ENCODE measurements at places on chromosomes 12 and 14.

- no peak for DNase-seq
Measured at GRCh38 chr12:20510811-20511210, 142.5 kb downstream of the PDE3A start.

GRCh38 chr14:95876761-95877538 lies at the start of gene TUNAR:
Gene TUNAR (plus strand): TSS chr14:95876832.
- DNase-seq, result no peak

GRCh38 chr14:71212683-71213107 lies 305.4 kb downstream of the PCNX1 start:
- DNase-seq, result no peak

GRCh38 chr12:86748894-86749293 lies 492.7 kb upstream of the MGAT4C start:
- no peak for DNase-seq

GRCh38 chr14:68634332-68634731 lies 158.5 kb downstream of the ZFP36L1 start:
- DNase-seq, result no peak

DNA sequence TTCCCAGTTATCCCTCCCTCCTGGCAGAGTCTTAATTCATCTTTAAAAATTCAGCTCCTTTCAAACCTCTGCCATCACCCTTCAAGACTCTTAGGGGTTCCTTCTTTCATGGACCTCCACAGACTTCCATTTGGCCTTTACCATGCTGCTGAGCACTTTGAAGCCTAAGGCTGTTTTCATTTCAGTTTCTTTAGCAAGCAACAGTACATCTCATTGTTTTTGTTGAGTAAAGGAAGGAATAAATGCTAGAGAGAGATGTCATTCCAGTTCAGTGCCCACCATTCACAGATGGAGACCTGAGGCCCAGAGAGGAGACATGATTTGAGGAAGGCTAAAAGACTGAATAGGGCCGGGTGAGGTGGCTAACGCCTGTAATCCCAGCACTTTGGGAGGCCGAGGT lies 1.3 kb upstream of the GAS2L3 start:
- no peak for DNase-seq

- DNase-seq, result no peak
Measured at GRCh38 chr14:91009501-91010152, 50.8 kb downstream of the RPS6KA5 start.

GRCh38 chr14:71541271-71541670 lies 391.0 kb upstream of the RGS6 start:
- DNase-seq, result no peak

Data from activated T-cell treated with anti-CD3 and anti-CD28 coated beads for 1 hour (primary cell).